ENCODE measurements at places on chromosomes 6 and 20. TPM values are rescaled to one million over a fixed set of nuclear protein-coding genes. Genes with fewer than 3 reads are reported as not detected.

GRCh38 chr6:40330301-40330721 is 256.9 kb downstream of the LRFN2 start:
- DNase-seq = no peak

GRCh38 chr6:95577304-95578105 is at the start of gene MANEA:
Gene MANEA (plus strand): TSS chr6:95577535. CDS start chr6:95586440, 8,905 bp downstream.
- peak; percentile 90 for DNase-seq

GRCh38 chr6:88538130-88538706 is 372.1 kb upstream of the CNR1 start:
- no peak for DNase-seq

DNA sequence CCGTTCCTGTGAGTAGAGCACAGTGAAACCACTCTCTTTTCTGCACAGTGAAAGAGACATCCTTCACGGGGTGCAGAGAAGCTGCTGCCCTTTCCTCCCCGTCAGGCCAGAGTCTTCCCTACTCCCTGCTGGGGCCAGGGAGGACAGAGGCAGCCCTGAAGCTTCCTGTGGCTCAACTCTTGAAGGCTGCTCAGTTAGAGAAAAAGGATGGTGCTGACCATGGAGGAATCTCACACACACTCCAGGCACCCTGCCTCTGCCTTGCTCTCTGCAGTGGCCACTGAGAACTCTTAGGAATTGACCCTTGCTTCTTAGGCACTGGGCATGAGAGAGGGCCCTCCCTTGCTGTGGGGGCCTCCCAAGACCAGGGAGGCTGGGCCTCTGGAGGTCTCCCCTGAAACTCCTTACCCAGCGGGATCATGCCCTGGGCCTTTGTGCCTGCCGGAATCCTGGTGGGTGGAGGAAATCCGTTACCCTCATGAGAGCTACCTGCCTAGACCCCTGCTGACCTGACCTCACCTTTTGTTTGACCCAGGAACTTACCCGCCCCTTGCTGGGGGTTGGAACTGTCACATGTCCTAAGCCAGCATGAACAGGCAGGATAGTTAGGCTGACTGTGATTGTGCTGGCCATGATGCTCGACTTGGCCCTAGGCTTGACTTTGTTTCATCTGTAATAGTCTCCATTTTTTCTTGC is 65.0 kb upstream of the CD93 start:
- no peak for DNase-seq

DNA sequence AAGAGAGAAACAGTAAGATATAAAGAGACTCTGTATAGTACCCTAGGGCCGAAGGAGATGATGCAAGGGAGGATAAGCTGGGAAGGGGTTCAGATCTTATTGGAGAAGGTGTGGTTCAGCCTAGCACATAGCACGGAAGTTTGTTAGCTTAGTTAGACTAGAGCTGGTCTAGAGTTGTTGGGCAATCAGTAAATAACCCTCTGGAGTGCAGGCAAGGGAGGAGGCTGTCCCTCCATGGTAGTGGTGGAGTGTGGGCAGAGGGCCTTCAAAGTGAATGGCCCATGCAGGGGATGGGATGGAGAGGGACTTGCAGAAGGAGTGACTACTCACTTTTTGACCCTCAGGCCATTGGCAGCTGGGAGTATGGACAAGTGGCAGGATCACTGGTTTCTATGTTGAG is 20.0 kb downstream of the TULP4 start:
- DNase-seq = no peak

GRCh38 chr6:35343092-35343834 is 905 bp downstream of the PPARD start:
- no peak for DNase-seq

GRCh38 chr6:75201901-75202672 is 3.8 kb downstream of the COL12A1 start:
- no peak for DNase-seq

- no peak for DNase-seq
These were observed 80.8 kb downstream of the AIG1 start for GRCh38 chr6:143141442-143141841.

DNA sequence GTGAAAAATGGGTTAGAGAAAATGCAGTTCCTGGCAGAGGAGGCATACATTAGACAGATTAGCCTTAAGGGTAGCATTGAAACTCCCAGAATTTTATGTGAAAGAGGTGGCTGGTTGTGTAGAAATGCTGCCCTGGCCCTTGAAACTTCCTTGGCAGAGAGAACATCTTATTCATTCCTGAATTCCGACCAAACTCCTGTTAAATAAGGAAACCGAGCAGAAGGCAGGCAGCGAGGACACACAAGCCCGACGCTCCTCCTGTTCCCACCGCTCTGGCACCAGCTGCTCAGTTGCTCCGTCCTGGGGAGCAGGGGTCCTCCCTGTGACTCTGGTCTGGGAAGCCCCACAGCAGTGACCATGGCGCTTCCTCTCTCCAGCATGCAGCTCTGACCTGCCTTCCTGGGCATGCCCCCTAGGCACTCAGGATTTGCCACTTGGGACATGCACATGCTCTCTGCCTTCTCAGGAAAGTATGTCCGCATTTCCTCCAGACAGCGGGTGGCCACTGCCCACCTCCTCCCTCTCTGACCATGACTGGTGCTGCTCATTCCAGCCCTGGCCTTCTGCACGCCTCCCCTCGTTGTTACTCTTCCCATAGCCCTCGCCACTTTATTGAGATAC is 35.2 kb upstream of the CLDN20 start:
- no peak for DNase-seq

DNA sequence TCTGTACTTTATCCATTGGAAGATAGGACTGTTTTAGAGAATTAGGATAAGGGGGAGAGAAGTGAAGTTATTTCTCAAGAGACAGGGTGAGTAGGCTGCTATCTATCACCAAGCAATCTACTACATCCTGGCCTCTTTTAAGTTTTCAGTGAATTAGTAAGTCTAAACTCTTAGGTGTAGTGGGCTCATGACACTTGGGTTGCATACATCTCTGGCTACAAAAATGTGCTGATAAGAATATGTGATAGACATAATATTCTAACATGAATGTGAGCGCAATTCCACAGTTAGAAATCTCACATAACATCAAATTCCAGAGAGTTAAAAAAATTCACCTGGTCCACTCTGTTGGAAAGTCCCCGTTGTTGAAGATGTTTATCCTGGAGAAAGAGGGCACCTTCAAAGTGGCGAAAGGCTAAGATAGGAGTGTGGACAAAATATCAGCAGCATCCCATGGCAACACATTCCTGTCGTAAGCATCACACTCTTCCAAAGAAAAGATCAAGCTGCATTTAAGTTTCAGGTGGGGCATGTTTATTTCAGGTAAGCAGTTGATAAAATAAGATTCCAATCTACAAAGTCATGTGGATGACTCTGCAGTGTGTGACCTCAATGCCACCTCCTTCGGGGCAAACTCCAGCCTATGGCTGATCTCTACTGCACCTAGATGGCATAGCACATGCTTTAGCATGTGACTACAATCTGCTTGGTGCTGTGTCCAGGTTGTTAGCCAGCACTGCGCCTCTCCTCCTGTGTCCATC is 111.7 kb upstream of the NEDD9 start:
- no peak for DNase-seq

The DYNLRB1 gene
- 46.0 TPM for total RNA-seq

The TFAP2C gene
- total RNA-seq = under 0.01 TPM

The GGTLC1 gene
- not detected for total RNA-seq

The CYP24A1 gene
- 0.27 TPM for total RNA-seq

The AIF1 gene
- total RNA-seq = 66.8 TPM

The SDC4 gene
- total RNA-seq = 4.0 TPM

The ADTRP gene
- total RNA-seq = not detected

The MLN gene
- total RNA-seq = not detected

All from hematopoietic multipotent progenitor cell (in vitro differentiated cells).